ENCODE measurements at places on chromosomes 2 and 18.

- no peak overlapping the region for H3K4me3 ChIP-seq
- H3K36me3 ChIP-seq, result peaks cover 21% of the 10 kb centered on the region
- DNase-seq, result no peak
- no peaks in the 10 kb centered on the region for H3K27me3 ChIP-seq
- peaks cover 82% of the 10 kb centered on the region for H3K4me1 ChIP-seq
- H3K27ac ChIP-seq, result no peak overlapping the region
Observed at GRCh38 chr2:27962006-27962405, 71.5 kb downstream of the BABAM2 start.

- H3K36me3 ChIP-seq, result no peaks in the 10 kb centered on the region
- no peak overlapping the region for H3K4me3 ChIP-seq
- no peaks in the 10 kb centered on the region for H3K27me3 ChIP-seq
- no peak for DNase-seq
- no peaks in the 10 kb centered on the region for H3K4me1 ChIP-seq
Observed at GRCh38 chr18:51998711-51999110, 341.3 kb upstream of the DCC start.

GRCh38 chr2:200635251-200635650, 49.4 kb downstream of the AOX1 start:
- H3K27me3 ChIP-seq, result peaks cover 17% of the 10 kb centered on the region

- no peaks in the 10 kb centered on the region for H3K27me3 ChIP-seq
- peak; percentile 34 for DNase-seq
- peaks cover 62% of the 10 kb centered on the region for H3K4me1 ChIP-seq
Observed at GRCh38 chr2:96315400-96316071, 9.6 kb upstream of the ITPRIPL1 start.

DNA sequence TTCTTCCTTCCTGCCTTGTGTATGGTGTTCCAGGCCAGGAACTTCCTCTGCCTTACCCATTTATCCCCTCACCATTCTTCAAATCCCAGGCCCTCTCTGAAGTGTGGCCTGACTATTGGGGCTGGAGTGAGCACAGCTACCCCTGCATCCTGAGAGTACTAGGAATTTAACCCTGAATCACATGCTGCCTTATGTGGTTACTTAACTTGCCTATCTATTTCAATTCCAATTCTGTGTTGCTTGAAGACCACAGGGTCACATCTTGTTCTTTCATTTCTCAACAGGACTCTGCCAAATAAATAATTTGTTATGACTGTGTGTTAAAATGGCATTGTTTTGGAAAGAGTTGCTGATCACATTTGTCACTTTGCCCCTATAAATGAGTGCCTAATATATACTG, 108.6 kb downstream of the CERS6 start:
- no peak overlapping the region for H3K27ac ChIP-seq
- H3K36me3 ChIP-seq, result peaks cover 37% of the 10 kb centered on the region
- peaks cover 15% of the 10 kb centered on the region for H3K4me1 ChIP-seq
- H3K4me3 ChIP-seq, result no peak overlapping the region
- DNase-seq, result no peak

- no peak for DNase-seq
- H3K27me3 ChIP-seq, result no peaks in the 10 kb centered on the region
- peaks cover 42% of the 10 kb centered on the region for H3K4me1 ChIP-seq
- peaks cover 67% of the 10 kb centered on the region for H3K36me3 ChIP-seq
- peak overlapping the region; percentile 80 for H3K27ac ChIP-seq
Observed at GRCh38 chr2:96601382-96602292, 36.5 kb downstream of the KANSL3 start.

DNA sequence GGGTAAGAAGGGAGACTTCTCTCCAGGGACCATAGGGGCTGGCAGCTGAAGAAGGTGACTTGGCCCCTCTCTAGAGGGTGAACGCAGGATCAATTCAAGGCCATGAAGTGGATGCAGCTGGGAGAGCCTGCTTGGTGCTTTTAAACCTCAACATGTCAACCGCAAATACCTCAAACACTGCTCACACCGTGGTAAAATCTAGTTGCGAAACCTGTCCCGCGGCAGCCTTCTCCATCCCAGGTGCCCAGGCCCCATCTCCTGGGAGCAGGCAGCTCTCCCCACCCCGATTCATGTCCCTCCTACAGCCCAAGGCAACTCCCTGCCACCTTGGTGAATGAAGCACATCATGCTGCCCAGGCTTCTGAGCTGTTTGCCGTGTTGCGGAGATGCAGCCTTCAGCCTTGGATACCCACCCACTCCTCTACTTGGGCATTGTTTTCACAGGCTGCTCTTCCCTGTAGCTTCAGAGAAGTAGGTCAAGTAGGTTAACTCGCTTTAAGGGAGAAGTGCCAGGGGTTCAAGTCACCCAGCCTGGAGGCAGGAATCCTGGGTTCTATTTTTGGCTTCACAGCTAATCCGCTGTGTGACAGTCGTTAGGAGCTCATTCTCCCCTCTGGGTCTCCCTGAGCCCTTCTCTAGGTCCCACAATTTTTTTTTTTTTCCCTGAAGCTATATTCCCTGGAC, 6.2 kb upstream of the EFR3B start:
- H3K27ac ChIP-seq, result no peak overlapping the region
- peaks cover 14% of the 10 kb centered on the region for H3K27me3 ChIP-seq
- no peak overlapping the region for H3K4me3 ChIP-seq
- no peaks in the 10 kb centered on the region for H3K36me3 ChIP-seq

DNA sequence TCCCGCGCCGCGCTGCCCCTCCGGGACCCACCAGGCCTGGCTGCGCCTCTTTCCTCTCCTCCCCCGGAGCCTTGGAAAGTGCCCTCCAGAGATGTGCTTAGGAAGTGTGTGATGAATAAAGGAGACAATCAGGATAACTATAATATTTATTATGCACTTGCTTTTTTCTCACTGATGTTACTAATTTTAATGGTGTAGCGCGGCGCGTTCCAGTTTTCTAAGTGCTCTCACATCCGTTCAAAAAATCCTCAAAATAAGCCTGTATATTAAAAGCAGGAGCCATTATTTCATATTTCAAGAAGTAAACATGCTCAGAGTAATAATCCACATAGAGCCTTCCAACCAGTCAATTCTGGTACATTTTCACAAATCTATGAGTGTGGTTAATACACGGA, 941 bp upstream of the MPPE1 start:
- peaks cover under 1% of the 10 kb centered on the region for H3K36me3 ChIP-seq
- peak overlapping the region; percentile 76 for H3K27ac ChIP-seq
- H3K4me3 ChIP-seq, result peak overlapping the region; percentile 85
- no peaks in the 10 kb centered on the region for H3K27me3 ChIP-seq
- no peak for DNase-seq
